ENCODE measurements at places on chromosomes 4 and X.

DNA sequence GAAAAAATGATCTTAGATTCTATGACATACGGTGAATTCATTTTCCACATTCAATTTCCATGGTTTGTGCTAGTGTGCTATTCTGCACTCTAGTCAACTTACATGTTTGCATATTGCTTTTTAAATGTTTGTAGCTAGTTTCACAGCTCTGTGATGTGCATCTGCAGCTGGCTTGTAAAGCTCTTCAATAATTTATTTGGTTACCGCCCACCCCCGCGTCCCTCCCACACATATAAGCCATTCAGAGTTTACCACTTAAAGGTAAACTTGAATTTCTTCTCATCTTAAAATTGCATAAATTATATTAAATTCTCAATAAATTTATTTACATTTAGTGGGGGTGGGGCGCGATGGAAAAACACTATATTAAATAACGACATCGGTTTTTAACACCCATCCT lies 291 bp upstream of the NBDY start:
- DNase-seq = peak; percentile 59

GRCh38 chr4:86935566-86935852 lies 698 bp downstream of the AFF1 start:
- DNase-seq = no peak

GRCh38 chrX:118727686-118728339 lies 407 bp downstream of the IL13RA1 start:
- DNase-seq = peak; percentile 19

DNA sequence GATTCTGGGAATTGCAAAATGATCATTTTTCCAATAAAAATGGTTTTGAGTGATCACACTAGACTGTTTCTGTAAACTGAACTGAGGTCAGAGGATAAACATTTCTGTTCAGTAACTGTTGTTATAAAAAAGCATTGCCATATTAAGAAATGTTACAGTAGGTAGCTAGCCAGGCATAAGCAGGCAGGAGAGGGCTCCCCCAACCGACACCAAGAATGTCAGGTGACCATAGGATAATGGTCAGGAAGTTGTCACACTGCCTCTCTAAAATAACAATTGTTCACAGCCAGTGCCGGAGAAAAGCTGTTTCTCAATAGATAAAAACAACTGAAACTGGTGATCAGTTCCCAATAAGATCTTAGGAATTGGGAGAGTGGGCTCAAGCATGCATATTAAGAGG lies 306.2 kb upstream of the SLIT2 start:
- no peak for DNase-seq

DNA sequence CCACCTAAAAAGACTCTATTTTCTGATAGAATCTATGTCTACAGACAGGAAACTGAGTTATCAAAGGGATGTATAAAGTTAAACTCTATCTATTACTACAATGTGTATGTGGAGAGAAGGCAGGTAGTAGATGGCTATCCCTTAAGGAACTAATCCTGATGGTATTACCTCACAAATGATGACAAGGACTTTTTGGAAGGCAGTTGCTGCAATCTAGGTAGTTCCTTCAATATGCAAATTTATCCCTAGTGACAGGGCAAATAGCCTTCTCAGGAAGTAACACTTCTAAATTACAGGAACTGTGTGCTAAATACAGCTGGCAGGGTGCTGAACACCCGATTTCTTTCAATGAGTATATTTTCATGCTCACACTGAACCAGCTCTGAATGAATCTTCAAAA lies 177.4 kb downstream of the COL25A1 start:
- no peak for DNase-seq

- peak; percentile 16 for DNase-seq
Measured at GRCh38 chrX:40539214-40540142, 41.3 kb upstream of the ATP6AP2 start.

GRCh38 chrX:154458116-154458953 lies at the start of gene PLXNA3:
Gene PLXNA3 (plus strand): TSS chrX:154458281. CDS start chrX:154460184, 1,903 bp downstream.
- no peak for DNase-seq

GRCh38 chr4:95417531-95417930 lies 131.2 kb downstream of the UNC5C start:
- no peak for DNase-seq

GRCh38 chr4:79833857-79834256 lies 239.2 kb downstream of the ANTXR2 start:
- no peak for DNase-seq

DNA sequence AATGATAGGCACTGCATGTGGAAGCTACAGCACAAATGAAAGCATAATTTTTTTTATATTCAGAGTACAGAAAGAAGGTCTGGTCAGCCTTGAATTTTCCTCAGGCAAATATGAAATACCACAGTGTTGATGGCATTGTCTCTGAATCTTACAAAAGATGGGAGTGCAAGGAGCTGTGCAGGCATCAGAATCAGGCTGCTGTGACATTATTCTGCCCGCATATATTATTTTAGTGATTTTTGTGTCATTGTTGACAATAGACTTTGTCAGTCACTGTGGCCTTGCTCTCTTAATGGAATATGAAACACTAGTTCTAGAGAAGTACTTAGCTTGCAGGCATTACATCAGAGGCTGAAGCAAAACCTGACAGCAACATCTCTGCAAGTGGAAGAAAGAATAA lies 42.5 kb downstream of the SYTL5 start:
- DNase-seq = no peak

GRCh38 chr4:156659983-156660382 lies 311.6 kb downstream of the PDGFC start:
- DNase-seq = no peak

GRCh38 chr4:152200511-152201333 lies 335.2 kb downstream of the FBXW7 start:
- DNase-seq = no peak

DNA sequence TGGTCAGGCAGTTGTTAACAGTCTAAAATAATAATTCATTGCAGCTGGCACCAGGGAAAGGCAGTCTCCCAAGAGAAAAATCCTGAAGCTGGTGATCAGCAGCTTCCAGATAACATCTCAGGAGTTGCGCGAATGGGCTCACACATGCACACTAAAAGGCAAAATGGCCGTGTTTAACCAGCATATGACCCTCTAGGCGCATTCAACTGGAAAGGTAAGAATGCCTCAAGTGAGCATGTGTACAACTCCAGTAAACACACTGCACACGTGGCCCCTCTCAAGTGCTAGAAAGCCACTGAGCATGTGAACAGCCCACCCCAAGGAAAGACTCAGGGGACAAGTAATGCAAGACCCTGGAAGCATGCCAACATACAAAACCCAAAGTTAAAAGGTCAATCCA lies 33.1 kb downstream of the STPG2 start:
- DNase-seq = no peak

- peak; percentile 65 for DNase-seq
Measured at GRCh38 chrX:134484039-134484438, 24.1 kb downstream of the HPRT1 start.

GRCh38 chr4:147453561-147454141 lies 27.2 kb upstream of the EDNRA start:
- peak; percentile 49 for DNase-seq

GRCh38 chrX:20906571-20906970 lies 467.6 kb upstream of the CNKSR2 start:
- no peak for DNase-seq

GRCh38 chr4:138833974-138834373 lies 181.6 kb upstream of the NOCT start:
- DNase-seq = no peak

- no peak for DNase-seq
Measured at GRCh38 chr4:42344309-42344708, 53.0 kb upstream of the SHISA3 start.

- peak; percentile 18 for DNase-seq
Measured at GRCh38 chrX:120604361-120604782, 471 bp downstream of the MCTS1 start.

DNA sequence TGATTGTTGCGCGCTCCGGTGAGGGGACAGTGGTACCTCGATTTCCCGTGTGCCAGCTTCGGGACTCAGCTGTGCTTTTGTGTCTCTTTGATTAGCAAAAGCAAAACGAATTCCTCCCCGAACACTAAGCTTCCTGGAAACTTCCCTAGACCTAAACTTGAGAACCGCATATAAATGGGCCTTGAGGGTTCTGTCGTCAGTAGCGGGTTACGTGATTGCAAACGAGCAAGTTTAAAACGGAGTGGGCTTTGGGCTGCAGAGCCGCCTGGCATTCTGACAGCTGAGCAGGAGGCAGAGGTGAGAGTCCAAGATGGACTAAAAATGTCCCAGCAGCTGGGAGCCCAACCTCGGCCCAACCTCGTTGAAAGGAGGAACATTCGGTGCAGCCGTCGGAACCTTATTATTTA lies 1.2 kb upstream of the TAPT1 start:
- DNase-seq = peak; percentile 33

DNA sequence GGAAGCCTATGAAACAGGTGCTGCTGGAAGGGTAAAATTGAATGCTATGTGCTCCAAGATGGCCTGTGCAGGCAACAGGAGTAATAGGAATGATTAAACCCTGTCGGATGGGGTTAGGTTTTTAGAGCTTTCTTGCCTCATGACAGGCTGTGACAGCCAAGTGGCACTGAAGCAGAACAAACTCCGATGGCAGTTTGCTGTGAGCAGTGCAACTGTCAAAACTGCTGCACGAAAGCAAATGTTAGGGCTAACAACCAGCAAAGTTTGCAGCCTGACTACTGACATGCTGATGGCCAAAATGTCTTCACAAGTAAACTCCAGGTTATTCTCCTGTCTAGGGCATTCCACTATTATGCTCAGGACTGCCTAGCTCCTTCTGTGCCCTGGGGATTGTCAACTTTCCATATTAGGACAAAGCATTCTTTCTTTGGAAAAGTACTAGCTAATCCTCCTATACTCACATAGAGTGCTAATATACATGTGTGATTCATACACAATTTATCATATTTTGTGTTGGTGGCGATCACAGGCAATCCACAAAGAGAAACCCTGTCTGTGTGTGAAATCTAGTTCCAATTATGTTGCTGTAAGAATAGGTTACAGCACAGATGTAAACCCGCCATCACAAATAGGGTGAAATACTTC lies 486.6 kb upstream of the TENM3 start:
- DNase-seq = no peak

DNA sequence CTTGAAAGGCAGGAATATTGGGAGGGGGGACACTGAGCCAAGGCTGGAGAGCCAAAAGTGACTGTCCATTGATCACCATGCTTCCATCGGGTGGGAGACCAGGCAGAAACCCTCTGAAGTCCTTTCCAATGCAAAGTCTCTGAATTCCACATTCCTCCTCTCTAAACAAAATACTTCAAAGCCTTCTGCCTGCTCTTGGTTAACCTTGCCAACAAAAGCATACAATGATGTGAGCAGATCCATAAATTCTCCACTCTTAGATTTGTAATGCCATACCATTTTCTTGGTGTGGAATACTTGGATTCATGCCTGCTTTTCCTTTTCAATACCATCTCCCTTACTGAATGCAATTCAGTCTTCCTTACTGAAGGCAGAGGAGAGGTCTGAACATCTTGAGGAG lies 74.1 kb upstream of the FAM9B start:
- DNase-seq = peak; percentile 16

- DNase-seq = no peak
Measured at GRCh38 chr4:16598597-16599206, 299.7 kb downstream of the LDB2 start.

DNA sequence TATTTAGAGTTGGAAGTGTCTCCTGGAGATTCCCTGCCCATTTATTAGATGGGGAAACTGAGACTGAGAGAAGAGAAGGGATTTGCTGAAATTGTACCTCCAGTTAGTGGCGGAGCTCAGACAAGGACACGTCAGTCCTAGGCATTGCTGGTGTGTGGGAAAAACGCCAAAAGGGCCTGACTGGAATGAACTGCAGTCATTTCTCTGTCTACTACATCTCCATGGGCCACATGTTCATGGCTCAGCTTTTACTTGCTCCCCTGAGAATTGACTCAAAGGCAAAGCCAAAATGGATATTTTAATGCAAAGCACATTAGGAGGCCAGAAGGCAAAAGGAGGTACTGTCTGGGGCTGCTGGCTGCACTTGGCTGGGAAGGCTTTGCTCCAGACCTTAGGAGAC lies 3.9 kb downstream of the TFDP3 start:
- no peak for DNase-seq

- DNase-seq = peak; percentile 23
Measured at GRCh38 chr4:190020790-190021717, 6.0 kb downstream of the FRG2 start.

DNA sequence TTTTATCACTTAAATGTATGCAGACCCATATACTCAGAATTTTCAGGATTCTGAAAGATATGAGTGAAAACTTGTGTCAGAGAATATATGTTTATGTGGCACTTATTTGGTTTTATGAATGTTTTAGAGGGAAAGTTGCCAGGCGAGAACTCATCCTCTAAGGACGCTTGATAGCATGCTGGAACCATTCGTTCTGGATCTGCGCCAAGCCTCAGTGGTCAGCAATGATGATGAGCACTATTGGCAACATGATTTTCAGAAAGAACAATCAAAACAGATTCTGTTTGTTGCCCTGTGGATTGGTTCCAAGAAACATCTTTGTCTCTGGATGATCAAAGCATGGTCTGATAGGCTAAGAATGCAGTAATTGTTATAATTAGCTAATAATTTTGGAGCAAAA lies 32.1 kb upstream of the RAPGEF2 start:
- DNase-seq = peak; percentile 88

- DNase-seq = peak; percentile 89
Measured at GRCh38 chrX:3518870-3519269, 172.4 kb upstream of the MXRA5 start.

DNA sequence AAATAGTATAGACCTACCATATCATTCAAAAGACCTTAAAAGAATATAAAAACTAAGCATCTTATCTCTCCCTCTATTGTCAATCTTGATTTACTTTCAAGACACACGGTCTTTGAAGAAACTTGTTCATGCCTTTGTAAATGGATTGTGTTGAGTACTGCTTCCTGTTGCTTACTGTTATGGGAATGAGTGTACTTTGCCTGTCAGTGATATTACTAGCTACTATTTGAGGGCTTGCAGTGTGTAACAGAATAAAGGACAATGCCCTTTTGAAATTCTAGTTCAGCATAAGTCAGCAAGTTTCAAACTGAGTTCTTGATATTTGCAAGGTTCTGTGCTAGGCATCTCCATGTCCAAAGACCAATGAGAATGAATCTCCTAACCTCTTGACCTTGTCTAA lies 36.0 kb downstream of the CDKL5 start:
- DNase-seq = no peak

DNA sequence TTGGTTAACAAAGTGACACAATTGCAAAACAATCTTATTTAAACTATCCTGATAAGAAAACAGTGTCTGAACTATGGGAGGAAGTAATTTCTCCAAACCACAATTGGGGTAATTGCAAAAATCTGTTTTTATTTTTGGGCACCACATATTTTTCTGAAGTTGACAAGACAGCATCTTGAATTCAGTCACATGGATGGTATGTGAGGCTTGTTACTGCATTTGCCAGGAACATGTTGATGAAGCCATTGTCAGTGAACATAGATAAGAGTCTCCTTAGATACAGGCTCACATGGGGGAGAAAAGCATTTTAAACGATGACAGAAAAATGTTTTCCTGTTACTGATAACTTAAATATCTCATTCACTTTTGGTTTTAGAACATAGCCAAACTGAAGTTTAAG lies 5.5 kb upstream of the USP53 start:
- DNase-seq = peak; percentile 14

Data from astrocyte of the spinal cord (primary cell).